CD4-positive, alpha-beta T cell treated with Interleukin-6 for 4 hours (primary cell): ENCODE measurements at places on chromosomes 11 and 22.

DNA sequence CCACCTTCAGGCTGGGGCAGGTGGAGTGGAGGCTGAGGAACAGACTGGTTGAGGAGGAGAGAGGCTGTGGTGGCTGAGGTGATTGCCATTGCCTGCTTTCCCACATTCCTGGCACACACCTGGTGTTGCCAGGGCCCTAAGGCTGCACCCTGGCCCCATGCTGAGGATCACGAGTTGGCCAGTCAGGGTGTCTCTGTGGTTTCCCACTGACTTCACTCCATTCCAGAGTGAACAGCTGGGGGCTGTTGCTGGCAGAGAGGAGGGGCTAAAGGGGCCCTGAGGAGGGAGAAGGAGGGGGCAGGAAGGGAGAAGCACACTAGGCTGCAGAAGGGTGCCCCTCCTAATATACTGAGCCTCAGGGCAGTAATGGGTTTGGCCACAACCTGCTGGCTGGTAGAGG, 1.8 kb downstream of the TMEM86A start:
- no peak for DNase-seq

GRCh38 chr11:30045921-30046577, 29.2 kb upstream of the KCNA4 start:
- no peak for DNase-seq

DNA sequence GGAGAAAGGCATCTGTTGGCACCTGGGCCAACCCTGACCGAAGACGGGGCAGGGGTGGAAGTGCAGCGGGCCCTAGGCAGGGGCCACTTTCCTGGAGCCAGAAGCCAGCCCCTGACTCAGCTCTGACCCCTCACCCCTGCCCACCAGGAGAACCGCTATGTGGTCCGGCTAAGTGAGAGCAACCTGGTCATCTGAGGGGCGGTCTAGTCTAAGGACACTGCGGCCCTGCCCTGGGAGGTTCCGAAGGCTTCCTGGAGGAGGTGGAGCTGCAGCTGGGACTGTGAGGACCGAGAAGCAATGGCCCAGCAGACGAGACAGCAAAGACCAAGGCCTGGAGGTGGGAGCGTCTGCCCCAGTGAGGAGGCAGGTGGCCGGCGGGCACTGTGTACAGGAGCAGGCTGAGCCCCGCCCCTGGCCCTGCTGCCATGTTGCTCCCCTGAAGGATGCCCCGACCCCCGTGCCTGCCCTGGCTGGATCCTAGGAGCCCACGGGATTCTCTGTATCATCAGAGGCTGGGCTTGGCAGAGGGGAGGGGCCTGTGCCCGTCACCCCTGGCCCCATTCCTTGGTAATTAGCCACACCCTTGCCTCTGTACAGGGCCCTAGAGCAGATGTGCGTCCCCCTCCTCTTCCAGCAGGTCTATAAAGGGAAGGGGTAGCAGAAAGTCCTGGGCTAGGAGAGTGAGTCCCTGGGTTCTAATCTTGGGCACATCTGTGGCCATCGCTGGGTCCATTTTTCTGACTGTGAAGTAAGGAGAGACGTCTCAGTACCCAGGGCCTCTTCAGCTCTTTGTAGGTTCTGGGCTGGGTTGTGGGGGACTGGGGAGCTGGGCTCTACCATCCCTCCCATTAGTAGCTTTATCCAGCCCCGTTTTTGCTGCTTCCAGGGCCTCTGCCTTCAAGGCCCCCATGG, 19.4 kb downstream of the RELT start:
- DNase-seq: no peak

DNA sequence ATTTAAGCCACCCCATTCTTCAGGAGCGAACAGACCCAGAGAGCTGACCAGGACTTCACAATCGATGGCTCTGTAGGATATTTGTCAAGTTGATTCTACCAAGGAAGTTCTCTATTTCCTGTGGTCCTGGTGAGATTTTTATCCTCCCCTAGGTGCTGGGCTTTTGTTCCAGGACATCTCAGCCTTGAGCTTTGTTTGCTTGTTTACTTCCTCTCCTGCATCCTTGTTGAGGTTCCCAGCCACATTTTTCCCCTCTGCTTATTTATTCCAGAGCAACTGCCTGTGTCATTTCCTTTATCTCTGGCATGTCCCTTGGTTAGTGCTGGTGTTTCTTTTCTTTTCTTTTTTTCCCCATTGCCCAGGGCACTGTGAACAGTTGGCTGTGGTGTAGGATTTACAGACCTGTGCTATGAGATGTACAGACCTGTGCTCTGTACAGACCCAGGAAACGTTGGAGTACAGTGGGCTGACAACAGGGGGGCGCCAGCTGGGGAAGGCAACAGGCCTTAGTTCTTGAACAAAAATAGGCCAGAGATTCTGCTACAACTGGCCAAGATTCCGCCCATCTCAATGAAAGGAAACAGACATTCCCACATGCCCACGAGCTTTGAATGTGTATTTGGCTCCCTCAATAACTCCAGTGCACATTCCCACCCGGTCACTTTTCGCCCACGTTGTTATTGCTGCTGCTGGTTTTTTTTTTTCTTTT, 235.9 kb upstream of the DDI1 start:
- no peak for DNase-seq

DNA sequence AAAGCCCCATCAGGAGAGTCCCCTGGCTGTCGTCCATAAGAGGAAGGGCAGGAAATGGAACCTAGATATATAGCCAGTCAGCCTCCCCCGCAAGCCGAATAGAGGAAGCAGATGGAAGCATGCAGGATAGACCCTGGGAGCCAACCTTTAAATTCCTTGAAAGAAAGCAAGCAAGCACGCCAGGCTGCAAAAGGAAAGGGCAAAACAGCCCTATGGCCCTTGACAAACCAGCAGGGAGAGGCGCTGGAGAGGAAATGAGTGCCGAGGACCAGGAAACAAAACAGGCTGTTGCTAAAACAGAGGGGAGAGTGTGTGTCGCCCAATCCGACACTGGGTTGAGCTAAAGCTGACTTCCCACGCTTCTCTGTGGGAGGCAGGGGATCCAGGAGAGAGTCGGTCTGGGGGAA, 203.5 kb upstream of the MTNR1B start:
- no peak for DNase-seq

DNA sequence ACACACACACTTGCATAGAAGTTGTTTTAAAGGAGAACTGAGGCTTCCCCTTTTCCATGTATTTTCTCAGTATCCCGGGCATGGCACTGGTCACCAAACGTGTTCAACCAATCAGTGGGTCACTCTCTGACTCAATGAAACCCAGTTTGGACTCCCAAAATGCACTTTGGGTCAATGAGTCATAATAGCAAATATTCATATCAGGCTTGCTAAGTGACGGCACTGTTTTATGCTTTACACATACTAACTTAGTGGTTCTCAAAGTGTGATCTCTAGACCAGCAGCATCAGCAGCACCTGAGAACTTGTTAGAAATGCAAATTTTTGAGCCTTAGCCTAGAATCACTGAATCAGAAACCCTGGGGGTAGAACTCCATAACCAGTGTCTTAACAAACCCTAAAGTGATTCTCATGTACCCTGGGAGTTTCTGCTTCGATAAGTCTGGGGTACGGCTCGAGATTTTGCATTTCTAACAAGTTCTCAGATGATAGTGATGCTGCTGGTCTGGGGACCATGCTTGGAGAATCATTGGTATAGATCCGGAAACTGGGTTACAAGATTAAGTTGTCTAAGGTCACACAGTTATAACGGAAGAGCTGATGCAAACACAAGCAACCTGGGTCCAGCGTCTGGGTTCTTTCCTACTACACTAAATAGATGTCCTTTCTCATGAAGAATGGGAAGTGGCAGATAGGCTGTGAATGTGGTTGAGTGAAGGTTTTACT, 35.6 kb downstream of the ETS1 start:
- no peak for DNase-seq

DNA sequence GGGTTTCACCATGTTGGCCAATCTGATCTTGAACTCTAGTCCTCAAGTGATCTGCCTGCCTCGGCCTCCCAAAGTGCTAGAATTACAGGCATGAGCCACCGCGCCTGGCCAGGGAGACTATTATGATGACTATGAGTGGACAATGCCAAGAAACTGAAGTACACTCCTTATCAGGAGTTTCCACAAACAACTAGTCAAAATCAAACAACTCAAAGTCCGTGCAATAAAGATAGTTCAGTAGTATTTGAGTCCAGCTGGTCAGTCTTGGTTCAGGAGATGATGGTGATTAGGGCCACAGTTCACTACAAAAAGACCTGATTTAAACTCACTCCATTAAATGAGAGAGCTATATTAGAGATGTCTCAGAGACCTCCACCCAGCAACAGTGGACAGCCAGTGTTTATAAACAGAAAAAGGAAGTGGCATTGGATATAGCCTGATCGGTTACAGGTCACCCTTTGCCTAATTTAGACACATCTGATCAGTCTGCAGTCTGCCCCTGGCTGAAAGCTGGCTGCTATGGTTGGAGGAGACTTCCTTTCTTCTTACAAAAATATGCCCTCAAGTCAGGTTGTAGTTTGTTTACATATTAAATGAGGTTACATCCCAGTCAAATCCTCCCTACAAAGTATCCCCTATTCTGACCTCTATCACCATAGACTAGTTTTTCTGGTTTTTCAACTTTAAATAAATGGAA, 17.0 kb downstream of the CD3E start:
- DNase-seq: no peak

DNA sequence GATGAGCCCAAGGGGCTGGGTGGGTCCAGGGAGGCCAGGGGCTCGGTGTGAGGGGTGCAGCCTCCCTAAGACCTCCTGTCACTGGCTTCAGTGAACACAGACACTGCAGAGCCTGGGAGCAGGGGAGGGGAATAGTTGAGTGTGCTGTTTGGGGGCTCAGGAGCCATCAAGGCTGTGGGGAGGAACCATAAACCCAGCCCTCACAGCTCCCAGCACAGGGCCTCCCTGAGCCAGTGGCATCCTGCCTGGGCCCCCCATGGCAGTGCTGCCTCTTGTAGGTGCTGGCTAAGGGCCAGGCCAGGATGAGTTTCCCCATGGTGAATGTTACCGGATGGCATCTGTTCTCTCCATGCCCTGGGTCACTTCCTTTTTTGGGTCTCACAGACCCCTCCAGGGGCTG, 25.5 kb downstream of the KCNJ5 start:
- no peak for DNase-seq

- DNase-seq: no peak
Measured at GRCh38 chr11:12914400-12914912, 94.7 kb upstream of the RASSF10 start.

GRCh38 chr22:47030143-47030661, 267.8 kb downstream of the TBC1D22A start:
- DNase-seq: no peak

- DNase-seq: no peak
Measured at GRCh38 chr11:116610190-116610589, 162.6 kb downstream of the BUD13 start.
